ENCODE measurements at places on chromosomes 12 and 14. TPM values are rescaled to one million over a fixed set of nuclear protein-coding genes. Genes with fewer than 3 reads are reported as not detected.

MANSC4 gene
- 0.24 TPM for polyA plus RNA-seq

SLC6A12 gene
- 0.50 TPM for polyA plus RNA-seq

PGF gene
- polyA plus RNA-seq = 0.87 TPM

ARHGAP9 gene
- 400 TPM for polyA plus RNA-seq

SDR9C7 gene
- polyA plus RNA-seq = 0.03 TPM

E2F7 gene
- 0.09 TPM for polyA plus RNA-seq

KRT7 gene
- polyA plus RNA-seq = 1.6 TPM

GPRC5D gene
- polyA plus RNA-seq = 0.23 TPM

PIWIL1 gene
- polyA plus RNA-seq = 0.26 TPM

GRCh38 chr12:110284597-110284996 is 3.5 kb downstream of the ATP2A2 start:
- H3K27ac ChIP-seq = no peak overlapping the region
- no peaks in the 10 kb centered on the region for H3K36me3 ChIP-seq
- no peaks in the 10 kb centered on the region for H3K27me3 ChIP-seq
- peaks cover 52% of the 10 kb centered on the region for H3K4me1 ChIP-seq

- H3K4me1 ChIP-seq = no peaks in the 10 kb centered on the region
- no peaks in the 10 kb centered on the region for H3K27me3 ChIP-seq
- no peak overlapping the region for H3K27ac ChIP-seq
These were observed 59.3 kb upstream of the CNTN1 start for GRCh38 chr12:40632933-40633332.

GRCh38 chr12:85423947-85424346 is 143.9 kb downstream of the ALX1 start:
- H3K27ac ChIP-seq = no peak overlapping the region
- H3K27me3 ChIP-seq = no peaks in the 10 kb centered on the region
- no peaks in the 10 kb centered on the region for H3K4me1 ChIP-seq
- no peaks in the 10 kb centered on the region for H3K36me3 ChIP-seq
- no peak for DNase-seq

GRCh38 chr14:68506645-68507419 is 286.0 kb downstream of the ZFP36L1 start:
- peaks cover 45% of the 10 kb centered on the region for H3K4me1 ChIP-seq
- peak overlapping the region; percentile 76 for H3K27ac ChIP-seq
- no peak for DNase-seq
- no peaks in the 10 kb centered on the region for H3K36me3 ChIP-seq

GRCh38 chr12:57165741-57166140 is 18.3 kb upstream of the LRP1-AS start:
- H3K4me1 ChIP-seq = no peaks in the 10 kb centered on the region
- H3K36me3 ChIP-seq = no peaks in the 10 kb centered on the region
- no peaks in the 10 kb centered on the region for H3K27me3 ChIP-seq
- H3K4me3 ChIP-seq = no peak overlapping the region
- no peak for DNase-seq
- H3K27ac ChIP-seq = no peak overlapping the region

- H3K4me3 ChIP-seq = no peak overlapping the region
- no peaks in the 10 kb centered on the region for H3K27me3 ChIP-seq
- H3K27ac ChIP-seq = no peak overlapping the region
- no peaks in the 10 kb centered on the region for H3K4me1 ChIP-seq
- no peaks in the 10 kb centered on the region for H3K36me3 ChIP-seq
- no peak for DNase-seq
These were observed 375.1 kb upstream of the DDHD1 start for GRCh38 chr14:53528185-53528671.

DNA sequence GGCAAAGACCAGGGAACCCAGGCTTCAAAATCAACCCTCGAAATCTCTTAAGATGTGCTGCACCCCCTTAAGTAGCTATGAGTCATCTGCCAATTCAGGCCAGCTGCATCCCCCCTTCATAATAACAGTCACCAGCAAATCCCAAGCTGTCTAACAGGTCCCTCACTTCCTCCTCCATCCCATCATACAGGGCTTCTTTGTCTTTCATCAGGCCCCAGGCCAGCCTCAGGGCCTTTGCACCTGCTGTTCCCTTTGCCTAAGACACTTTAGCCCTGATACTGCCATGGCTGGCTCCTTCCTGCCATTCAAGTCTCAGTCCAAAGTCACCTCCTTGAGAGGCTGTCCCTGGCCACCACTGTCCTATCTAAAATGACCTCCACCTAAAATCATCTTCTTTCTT is 4.0 kb downstream of the RASAL1 start:
- H3K36me3 ChIP-seq = no peaks in the 10 kb centered on the region
- no peak overlapping the region for H3K27ac ChIP-seq
- H3K4me3 ChIP-seq = no peak overlapping the region

- no peaks in the 10 kb centered on the region for H3K4me1 ChIP-seq
- H3K4me3 ChIP-seq = no peak overlapping the region
- H3K27ac ChIP-seq = peak overlapping the region; percentile 29
- no peaks in the 10 kb centered on the region for H3K27me3 ChIP-seq
These were observed 52.6 kb upstream of the KCNJ8 start for GRCh38 chr12:21827083-21827482.

GRCh38 chr14:85595981-85596380 is 66.0 kb downstream of the FLRT2 start:
- H3K36me3 ChIP-seq = no peaks in the 10 kb centered on the region
- H3K4me3 ChIP-seq = no peak overlapping the region
- no peak overlapping the region for H3K27ac ChIP-seq
- DNase-seq = no peak

GRCh38 chr12:116529048-116529447 is 30.1 kb upstream of the MAP1LC3B2 start:
- H3K4me1 ChIP-seq = peaks cover 11% of the 10 kb centered on the region
- no peaks in the 10 kb centered on the region for H3K27me3 ChIP-seq
- no peak for DNase-seq
- H3K36me3 ChIP-seq = no peaks in the 10 kb centered on the region
- H3K4me3 ChIP-seq = no peak overlapping the region
- H3K27ac ChIP-seq = no peak overlapping the region

Data from spleen (tissue), 13 donors.